ENCODE measurements at places on chromosomes 11 and 22.

DNA sequence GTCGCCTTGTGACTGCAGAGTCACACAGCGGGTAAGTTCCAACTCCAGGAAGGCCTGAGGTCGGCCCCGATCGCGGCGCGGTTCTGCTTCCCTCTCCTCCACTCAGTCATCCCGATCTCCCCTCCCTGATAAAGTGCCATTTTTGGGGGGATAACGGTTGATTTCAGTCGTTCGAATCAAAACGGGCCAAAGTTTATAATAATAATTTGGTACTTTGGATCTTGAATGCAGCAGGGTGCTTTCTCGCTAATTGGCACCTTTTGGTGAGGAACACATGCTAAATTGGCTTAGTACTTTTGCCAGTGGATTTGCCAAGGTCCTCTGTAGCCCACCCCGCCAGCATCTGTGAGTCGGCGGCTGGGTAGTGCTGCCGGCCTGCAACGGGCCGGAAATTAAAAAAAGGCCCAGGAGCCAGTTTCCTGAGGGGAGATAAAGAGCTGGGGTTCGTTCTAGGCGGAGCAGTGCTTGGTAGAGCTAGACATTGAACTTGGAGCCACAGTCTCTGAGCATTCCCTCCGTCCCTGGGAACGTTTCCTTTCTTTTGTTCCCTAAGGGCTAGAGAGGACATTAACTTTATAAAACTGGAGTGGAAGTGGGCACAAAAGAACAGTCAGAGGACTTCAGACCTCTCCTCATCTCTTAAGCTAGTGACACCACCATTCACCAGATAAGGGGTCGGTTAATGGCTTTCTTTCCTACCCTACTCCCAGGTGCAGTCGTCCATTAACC lies 997 bp downstream of the UBE2L3 start:
- DNase-seq = peak; percentile 26

GRCh38 chr22:38793317-38793716 lies 626 bp downstream of the DNAL4 start:
- DNase-seq = no peak

GRCh38 chr11:118820412-118821357 lies 29.7 kb upstream of the DDX6 start:
- DNase-seq = peak; percentile 20

DNA sequence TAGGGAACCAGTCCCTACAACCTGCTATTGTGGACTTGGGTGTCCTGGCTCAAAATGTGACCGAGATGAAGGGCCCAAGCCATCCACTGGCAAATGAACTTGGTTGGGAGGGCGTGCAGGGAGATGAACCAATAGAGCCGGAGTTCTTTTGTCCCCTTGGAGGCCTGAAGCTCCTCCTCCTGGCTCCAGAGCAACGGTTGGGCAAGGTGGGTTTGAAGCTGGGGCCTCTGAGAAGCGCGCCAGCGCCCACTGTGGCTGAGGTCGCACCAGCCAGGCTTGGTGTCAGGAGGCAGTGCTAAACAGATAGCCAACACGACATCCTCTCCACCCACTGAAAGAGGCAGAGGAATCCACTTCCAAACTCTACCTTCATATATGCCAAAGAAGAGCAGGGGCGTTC lies 36.0 kb upstream of the PACSIN2 start:
- no peak for DNase-seq

DNA sequence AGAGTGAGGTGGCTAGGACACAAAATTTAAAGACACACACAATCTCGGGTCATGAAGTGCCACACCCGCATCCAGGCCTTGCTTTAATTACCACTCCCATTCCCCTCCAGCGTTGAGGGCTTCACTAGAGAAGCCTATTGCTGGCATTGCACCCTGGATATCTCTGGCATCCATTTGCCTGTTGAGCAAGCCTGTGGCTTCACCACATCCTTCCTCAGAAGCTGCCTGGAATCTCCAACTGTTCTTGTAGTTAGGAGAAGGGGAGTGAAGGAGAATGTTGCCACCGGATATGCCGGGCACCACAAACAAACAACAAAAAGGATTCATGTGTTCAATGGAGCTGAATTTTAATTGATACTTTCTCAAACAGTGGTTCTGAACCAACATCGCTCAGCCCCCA lies 34.4 kb upstream of the RCN1 start:
- DNase-seq = no peak

DNA sequence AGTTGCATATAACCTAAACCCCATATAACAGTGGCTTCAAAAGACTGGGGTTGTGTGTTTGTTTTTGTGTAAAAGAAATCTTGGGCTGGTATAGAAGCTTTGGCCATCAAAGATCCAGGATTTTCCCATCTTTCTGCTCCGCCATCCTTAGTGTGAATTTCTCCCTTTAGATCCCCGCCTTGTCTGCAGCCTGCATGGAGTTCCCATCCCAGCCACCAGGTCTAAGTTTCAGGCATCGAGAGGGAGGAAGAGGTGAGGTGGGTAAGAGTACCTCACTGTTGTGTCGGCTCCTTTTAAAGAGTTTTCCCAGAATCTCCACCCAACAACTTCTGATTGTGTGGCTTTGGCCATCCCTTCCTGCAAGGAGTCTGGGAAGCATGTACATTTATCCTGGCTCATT lies 195.5 kb upstream of the SORL1-AS1 start:
- no peak for DNase-seq

DNA sequence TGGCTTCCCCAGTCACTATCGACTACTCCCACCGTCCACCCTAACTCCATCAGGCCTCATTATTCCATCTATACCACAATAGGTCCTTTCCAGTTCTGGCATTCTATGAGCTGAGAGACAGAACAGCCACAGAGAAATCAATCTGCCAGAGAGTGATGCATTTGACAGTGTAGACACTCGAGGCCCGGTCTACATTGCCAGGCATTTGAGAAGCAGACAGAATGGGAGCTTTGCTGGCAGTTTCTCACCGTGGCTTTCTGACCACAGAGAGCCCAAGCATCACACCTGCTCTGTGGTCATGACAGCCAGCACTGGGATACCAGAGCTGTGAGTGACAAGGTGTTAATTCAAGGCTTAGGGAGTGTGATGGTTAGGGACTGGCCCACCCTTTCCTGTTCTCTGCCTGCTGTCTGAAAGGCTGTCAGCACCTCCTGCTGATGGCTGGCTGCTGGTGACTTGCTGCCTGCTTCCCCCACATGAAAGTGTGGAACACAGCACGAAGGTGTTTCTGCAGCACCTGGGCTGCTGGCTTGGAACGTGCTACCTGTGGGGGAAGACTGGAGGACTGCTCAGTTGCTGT lies 137.8 kb downstream of the KIRREL3 start:
- DNase-seq = no peak

DNA sequence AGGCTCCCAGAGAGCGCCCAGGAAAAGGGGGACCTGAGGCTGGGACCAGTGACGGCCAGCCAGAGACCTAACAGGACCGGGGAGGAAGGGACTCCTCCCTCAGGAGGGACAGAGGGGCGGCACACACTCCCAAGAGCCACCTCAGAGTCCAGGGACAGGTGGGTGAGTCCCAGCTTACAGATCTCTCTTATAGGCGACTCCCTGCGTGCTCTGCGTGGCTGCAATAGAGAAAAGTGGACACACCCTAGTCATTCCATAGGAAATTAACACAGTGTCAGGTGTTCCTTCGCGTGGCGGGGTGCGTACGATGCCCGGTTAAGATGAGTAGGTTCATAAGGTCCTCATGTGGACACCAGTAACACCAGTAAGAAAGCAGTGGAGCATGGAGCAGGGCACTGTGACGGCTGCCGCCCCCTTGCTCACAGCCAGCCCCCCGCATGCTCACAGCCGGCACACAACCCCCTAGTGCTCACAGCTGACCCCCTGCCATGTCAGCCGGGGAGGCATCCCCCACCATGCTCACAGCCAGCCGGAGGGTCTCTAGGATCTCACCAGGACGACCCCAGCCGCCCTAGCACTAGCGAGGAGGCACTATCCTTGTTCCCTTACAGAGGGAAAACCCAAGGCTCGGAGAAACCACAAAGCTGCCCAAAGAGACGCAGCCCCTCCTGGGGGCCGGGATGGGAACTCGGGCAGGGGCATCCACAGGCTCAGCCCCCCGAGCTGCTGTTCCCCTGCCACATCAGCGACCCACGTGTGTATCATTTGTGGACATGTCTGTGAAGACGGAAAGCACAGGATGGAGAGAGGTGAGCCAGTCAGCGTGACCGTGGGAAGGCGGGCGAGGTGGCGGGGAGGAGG lies 426.8 kb downstream of the TBC1D22A start:
- DNase-seq = no peak
